GM06990 (cell line): ENCODE measurements at places on chromosomes 5 and 9.

DNA sequence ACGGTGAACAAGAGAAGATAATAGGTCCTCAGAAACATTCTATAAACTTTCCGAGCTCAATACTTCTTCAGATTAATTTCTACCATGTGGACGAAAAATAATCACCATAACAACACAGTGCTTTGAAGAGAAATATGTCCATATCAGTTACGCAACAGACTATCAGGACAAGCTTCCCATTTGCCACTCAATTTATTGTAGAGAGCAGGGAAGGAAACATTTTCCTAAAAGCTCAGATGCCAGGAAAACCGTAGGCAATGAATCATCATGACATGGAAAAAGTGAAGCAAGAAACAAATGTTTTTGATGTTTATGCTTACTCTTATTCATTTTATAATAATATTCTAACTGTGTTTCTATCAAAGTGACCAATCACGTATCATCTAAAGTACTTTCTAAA is 87.6 kb downstream of the S1PR3 start:
- DNase-seq: no peak

DNA sequence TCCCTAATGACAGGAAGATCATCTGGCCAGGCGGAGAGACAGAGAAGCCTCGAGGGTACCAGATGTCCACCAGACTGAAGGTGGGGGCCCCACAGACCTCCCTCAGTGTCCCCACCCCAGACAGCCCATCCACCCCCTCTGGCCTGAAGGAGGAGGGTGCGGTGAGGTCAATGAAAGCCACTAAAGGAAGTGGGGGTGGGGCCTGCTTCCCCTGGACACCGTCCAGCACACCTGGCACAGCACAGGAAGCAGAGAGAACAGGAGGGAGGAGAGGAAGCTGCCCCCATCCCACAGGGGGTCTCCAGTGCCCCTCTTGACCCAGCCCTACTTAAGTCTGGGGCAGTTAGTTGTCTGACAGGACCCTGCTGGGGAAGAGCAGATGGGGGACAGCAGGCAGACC is 11.2 kb downstream of the LRRC26 start:
- DNase-seq: no peak

DNA sequence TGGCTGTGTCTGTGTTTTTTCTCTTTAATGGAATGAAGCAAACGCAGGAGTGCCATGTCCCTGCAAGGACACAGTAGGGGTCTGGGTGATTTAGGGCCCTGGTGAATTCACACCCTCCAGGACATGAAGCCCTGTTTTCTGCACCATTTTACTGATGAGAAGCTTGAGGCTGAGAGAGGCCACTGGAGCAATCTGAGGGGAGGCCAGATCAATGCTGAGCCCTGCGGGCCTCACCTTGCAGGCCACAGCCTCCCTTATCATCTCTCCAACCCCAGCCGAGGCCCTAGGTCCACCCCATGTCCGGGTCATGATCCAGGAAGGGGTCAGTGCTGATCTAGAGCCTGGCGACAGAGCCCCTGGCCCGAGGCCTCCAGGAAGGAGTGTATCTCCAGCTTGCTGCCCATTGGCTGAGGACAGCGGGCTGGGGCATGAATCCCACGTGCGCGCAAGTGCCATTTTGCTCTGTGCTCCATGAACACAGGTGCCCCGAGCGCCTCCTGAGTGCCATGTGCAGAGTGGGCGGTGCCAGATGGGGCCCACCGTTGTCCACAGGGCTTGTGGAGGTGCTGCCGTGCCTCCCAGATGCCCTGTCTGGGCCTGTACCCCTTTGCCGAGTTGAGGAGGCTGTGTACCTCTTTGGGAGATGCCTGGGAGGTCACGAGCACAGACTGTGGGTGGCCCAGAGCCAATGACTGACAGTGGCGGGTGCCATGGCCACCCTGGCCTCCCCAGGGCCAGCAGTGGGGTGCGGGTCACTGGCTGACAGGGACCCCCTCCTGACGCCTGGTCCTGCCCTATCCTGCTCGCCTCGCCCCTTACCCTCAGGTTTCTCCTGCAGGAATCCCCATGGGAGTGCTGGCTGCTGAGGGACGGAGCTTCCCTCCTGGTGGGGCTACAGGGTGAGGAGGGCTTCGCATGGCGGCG is 32.3 kb upstream of the LPCAT1 start:
- DNase-seq: no peak

- no peak for DNase-seq
Measured at GRCh38 chr9:95175523-95175922, 142.0 kb downstream of the FANCC start.

GRCh38 chr9:15622318-15622971 is 69.6 kb downstream of the CCDC171 start:
- DNase-seq: no peak

DNA sequence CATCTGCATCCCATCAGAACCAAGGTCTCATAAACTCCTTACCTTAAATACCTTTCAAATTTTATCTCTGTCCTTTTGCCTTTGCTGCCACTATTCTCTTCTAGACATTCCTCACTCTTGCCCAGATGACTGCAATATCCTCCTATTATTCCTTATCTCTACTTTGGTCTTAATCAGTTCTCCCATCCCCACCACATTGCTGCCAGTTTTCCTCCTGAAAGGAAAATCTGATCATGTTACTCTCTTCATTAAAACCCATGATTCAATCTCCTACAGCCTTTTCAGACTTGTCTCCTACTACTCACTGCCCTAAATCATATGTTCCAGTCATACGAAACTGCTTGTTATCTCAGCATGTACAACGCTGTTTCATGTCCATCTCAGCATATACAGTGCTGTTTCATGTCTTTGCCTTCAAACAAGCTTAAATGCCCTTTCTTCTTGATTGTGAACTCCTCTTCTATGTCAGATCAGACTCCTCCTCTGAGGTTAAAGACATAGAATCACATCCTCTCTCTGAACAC is 152.6 kb upstream of the FST start:
- DNase-seq: no peak

GRCh38 chr5:139670369-139671095 is 22.4 kb downstream of the CXXC5 start:
- DNase-seq: peak; percentile 85

- DNase-seq: peak; percentile 48
Measured at GRCh38 chr5:474840-475661, 32.1 kb downstream of the EXOC3 start.

DNA sequence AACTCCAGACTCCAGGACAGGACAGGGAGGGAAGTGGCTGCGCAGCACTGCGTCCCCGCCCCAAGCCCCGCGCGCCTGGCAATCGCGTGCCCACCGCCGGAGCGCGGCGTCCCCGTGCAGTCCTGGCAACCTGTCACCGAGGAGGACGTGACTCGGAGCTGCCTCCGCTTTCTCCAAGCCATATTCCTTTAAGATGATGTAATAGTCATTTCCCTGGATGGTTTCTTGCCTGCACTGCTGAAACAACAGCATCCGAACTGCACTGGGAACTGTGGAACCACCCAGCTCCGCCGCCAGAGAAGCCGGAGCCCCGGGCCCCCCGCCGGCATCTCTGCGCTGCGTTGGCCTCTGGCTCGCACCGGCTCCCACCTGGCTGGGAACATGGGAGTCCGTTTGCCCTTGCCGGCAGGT is 34.5 kb downstream of the KCTD16 start:
- no peak for DNase-seq

- DNase-seq: no peak
Measured at GRCh38 chr5:158305861-158306260, 446.9 kb upstream of the CLINT1 start.

DNA sequence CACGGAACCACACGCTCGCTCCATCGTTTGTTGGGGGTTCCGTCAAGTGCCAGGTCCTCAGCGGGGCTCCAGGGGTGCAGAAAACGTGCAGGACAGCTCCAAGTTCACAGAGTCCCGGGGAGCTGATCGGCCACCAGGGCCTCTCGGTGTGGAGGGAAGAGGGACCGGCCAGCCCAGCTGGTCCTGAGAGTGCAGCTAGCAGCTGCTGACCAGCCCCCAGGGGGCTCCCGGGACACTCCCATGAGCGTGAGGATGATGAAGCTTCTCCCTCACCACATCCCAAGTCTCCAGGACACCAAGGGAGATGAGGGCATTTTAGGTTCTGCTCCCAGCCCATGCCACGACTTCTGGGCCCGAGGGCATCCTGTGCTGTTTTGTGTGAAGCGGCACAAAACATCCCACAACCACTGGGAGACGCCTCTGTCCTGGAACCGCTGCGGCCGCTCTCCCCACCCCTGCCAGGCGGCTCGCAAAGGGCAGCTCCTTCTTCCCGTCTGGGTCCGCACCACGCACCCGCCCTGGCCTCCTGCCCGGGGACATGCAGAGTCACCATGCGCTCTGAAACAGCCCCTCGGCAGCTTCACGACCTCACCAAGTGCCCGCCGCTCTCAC is 67.5 kb upstream of the IRX4 start:
- no peak for DNase-seq

DNA sequence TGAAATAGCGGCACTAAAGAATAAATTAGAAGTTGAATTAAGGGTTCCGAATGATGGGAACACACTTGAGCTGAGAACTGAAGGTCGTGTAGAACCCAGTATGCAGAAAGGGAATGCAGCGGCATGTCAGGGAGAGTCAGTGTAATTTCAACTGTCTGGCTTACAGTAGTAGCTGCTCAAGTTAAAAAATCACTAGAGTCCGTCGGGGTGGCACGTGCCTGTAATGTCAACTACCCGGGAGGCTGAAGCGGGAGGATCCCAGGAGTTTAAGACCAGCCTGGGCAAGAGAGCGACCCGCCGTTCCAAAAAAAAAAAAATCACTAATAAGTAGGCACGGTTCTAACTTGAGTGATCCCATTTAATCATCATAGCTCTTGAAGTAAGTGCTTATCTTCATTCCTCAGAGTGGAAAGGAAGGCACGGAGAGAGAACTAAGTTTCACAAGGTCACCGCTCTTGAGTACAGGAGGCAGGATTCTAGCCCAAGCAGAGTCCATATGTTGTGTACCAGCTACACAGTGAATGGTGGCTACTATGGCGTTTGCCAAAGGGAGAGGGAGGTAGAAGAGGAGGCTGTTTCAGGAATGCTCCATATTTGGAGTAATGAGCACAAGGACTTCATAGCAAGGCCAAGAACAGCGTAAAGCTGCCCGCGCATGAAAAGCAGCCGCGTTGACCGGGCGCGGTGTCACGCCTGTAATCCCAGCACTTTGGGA is 831 bp downstream of the RMRP start:
- DNase-seq: no peak

DNA sequence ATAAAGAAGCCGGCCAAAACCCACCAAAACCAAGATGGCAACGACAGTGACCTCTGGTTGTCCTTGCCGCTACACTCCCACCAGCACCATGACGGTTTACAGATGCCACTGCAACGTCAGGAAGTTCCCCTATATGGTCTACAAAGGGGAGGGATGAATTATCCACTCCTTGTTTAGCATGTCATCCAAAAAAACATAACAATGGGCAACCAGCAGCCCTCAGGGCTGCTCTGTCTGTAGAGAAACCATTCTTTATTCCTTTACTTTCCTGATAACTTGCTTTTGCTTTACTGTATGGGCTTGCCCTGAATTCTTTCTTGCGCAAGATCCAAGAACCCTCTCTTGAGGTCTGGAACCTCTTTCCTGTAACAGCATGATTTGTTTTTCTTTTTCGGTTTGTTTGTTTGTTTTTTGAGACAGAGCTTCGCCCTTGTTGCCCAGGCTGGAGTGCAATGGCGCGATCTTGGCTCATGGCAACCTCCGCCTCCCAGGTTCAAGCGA is 2.0 kb upstream of the UAP1L1 start:
- no peak for DNase-seq

DNA sequence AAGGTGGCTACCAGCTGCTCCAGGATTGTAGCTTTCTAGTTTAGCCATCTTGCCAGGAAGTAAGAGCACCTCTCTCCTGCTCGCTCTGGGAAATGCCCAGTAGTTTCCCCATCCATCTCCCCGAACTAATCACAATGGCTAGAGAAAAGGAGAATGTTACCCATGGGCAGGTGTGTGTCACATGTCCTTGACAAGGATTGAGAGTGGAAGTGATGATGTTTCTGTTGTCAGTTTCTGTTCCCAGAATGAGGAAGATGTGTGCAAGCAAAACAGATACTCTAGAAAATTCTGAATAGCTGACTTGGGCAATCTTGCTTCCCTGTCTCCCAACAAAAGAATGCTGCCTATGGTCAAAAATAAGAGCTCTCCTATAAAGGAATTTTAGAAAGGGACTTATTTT is 429.5 kb downstream of the EBF1 start:
- DNase-seq: no peak

- no peak for DNase-seq
Measured at GRCh38 chr5:5483350-5483749, 60.9 kb downstream of the ICE1 start.

GRCh38 chr5:40001796-40002195 is 577.0 kb upstream of the DAB2 start:
- DNase-seq: no peak

DNA sequence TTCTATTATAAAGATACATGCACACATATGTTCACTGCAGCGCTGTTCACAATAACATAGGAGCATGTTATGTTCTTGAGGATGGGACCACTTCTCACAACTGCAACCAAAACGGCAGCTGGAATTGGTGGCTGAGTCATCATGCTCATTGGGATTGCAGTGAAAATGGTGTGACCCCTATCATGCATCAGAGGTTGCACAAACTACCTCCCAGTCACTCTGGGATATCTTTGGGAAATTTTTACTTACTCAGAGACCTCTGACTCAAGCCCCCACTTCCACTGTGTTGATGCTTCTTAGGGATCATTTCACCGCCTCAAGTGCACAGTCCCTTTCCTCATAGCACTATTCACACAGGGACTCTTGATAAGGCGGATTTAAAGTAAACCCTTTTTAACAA is 474.1 kb downstream of the BNC2 start:
- no peak for DNase-seq

DNA sequence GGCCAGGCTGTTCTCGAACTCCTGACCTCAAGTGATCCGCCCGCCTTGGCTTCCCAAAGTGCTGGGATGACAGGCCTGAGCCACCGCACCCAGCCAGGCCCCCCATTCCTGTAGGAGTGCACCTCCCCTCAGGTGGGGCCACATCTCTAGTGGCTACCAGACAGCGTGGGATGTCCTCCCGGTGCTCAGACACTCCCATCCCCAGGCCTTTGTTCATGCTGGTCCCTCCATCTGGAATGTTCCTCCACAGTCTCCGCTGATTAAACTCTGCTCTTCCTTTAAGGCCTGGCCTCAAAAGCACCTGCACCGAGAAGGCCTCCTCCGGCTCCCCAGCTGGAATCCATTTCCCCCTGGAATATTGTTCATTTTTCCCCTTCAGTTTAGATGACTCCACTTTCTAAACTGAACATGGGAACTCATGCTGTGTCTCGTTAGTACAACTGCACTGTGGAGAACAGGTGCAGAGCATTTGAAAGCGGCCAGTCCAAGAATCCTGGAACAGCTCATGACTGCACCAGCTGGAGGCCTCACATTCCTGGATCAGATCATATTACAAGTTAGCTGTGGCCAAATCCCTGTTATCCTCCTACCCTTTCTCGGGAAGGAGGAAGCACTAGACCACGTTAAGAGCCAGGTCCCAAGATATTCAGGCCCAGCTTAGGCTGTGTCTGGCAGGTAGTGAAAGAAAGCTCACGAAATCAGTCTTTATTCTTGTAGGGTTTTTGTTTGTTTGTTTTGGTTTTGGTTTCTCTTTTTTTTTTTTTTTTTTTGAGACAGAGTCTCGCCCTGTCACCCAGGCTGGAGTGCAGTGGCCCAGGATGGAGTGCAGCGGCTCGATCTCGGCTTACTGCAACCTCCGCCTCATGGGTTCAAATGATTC is 10.8 kb upstream of the PRRC2B start:
- DNase-seq: no peak
